ENCODE measurements at places on chromosomes 7 and 10. TPM values are rescaled to one million over a fixed set of nuclear protein-coding genes. Genes with fewer than 3 reads are reported as not detected.

DNA sequence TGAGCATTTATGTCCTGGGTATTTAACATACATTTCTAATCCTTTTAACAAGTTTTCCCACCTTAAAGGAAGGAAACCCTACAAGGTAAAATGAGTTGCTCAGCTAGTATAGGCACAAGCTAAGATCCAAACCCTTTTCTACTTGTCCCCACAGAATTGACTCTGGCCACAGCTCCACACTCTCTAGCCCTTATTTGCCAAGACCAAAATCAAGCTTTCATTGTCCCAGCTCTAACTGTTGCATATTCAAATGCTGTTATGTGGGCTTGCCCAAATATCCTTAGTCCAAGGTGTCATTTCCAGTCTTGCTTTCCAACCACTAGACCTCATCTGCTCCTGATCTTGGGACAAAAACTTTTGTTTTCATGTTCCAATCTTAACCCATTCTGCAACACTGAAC, 31.3 kb upstream of the LSM8 start:
- H3K36me3 ChIP-seq, result no peaks in the 10 kb centered on the region
- DNase-seq, result no peak
- no peaks in the 10 kb centered on the region for H3K27me3 ChIP-seq
- H3K27ac ChIP-seq, result no peak overlapping the region

DNA sequence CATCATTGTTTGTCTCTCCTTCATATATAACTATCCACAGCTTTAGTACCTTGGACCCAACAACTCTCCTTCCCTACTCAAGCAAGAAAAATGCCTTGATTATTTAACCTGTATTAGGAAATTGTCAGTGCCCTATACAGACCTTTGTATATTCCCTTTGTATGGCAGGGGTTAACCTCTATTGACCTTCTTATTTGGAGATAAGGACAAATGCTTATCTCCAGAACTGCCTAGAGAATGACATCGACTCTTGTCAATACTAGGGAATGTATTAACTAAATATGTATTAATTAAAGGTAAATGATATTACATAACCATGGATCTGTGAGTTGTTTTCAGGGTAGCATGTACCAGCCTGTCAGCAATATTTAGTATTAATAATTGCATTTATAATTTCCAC, 10.4 kb upstream of the AKR1D1 start:
- no peaks in the 10 kb centered on the region for H3K27me3 ChIP-seq
- H3K36me3 ChIP-seq, result no peaks in the 10 kb centered on the region
- H3K27ac ChIP-seq, result no peak overlapping the region
- H3K4me3 ChIP-seq, result no peak overlapping the region
- no peaks in the 10 kb centered on the region for H3K4me1 ChIP-seq

CALHM3 gene
- not detected for total RNA-seq

DNA sequence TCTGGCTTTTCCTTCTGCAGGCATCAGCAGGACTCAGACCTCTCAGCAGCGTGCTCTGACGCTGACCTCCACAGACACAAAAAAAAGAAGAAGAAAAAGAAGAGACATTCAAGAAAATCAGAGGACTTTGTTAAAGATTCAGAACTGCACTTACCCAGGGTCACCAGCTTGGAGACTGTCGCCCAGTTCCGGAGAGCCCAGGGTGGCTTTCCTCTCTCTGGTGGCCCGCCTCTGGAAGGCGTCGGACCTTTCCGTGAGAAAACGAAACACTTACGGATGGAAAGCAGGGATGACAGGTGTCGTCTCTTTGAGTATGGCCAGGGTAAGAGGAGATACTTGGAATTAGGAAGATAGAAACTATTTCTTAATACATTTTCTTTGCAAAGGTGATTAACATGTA, 115.7 kb downstream of the CYTH3 start:
- no peak overlapping the region for H3K4me3 ChIP-seq
- no peak for DNase-seq
- no peaks in the 10 kb centered on the region for H3K36me3 ChIP-seq
- H3K27me3 ChIP-seq, result no peaks in the 10 kb centered on the region

- H3K4me1 ChIP-seq, result peaks cover 3% of the 10 kb centered on the region
- H3K27me3 ChIP-seq, result no peaks in the 10 kb centered on the region
- no peaks in the 10 kb centered on the region for H3K36me3 ChIP-seq
- H3K4me3 ChIP-seq, result no peak overlapping the region
- no peak overlapping the region for H3K27ac ChIP-seq
Measured at GRCh38 chr7:152617056-152617455, 58.9 kb downstream of the XRCC2 start.

- H3K4me3 ChIP-seq, result no peak overlapping the region
- no peak for DNase-seq
- H3K27ac ChIP-seq, result no peak overlapping the region
- H3K27me3 ChIP-seq, result no peaks in the 10 kb centered on the region
- no peaks in the 10 kb centered on the region for H3K36me3 ChIP-seq
Measured at GRCh38 chr7:7664291-7664690, 23.7 kb downstream of the UMAD1 start.

- no peaks in the 10 kb centered on the region for H3K27me3 ChIP-seq
- peaks cover 8% of the 10 kb centered on the region for H3K4me1 ChIP-seq
- no peak overlapping the region for H3K4me3 ChIP-seq
- DNase-seq, result no peak
- no peaks in the 10 kb centered on the region for H3K36me3 ChIP-seq
Measured at GRCh38 chr10:131729938-131730660, 170.7 kb upstream of the PPP2R2D start.

DNA sequence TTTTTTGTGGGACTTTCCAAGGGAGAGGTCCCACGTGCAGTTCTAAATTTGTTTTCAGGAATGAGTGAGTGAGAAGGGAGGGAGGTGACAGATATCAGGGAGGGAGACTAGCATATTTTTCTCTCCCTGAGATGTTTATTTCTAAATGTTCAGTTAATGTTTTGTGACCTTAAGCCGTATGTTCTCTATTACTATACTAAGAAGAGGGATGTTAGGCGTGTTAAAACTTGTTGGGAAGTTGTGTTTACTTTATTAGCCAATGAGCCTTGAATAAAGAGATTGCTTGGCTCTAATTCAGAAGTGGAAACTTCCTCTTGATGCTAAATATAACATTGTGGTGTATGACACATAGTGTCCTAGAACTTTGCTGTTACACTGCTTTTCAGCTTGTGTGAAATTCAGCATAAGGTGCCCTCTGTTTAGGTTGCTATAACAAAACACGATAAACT, 37.3 kb downstream of the DNAH11 start:
- H3K4me3 ChIP-seq, result no peak overlapping the region
- H3K36me3 ChIP-seq, result no peaks in the 10 kb centered on the region
- no peaks in the 10 kb centered on the region for H3K27me3 ChIP-seq
- no peaks in the 10 kb centered on the region for H3K4me1 ChIP-seq
- no peak overlapping the region for H3K27ac ChIP-seq

DNA sequence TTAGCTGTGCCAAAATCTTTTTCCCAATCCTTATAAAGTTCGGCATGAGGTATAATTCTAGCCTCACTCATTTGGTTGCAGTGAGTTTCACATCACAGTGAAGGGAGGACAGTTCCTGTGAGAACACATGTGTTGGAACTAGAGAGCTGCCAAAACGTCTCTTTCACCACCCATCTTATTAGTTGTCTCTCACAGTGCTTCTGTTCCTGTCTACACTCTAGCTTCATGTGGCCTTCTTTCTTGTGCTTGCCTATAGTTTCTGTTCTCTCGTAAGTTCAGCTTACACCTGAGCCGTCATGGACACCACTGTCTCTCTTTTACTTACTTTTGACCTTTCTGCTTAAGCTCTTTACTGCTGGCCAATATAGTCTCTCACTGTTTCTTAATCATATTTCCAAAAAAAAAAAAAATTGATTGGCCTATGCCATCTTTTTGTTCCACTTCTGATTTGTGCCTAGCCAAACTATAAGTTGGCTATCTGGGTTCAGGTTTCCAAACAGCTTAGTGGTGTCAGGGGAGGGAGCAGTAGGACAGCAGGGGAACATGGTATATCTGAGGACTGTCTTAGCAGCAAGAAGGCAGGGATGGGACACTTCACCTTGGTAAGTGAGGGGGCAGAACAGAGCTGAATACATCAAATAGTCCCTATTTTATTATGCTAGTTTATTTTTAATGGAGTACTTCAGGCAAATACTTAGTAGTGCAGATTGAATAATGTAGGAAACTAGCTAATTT, 38.0 kb downstream of the ZNRF2 start:
- DNase-seq, result no peak
- peaks cover 1% of the 10 kb centered on the region for H3K4me1 ChIP-seq
- no peaks in the 10 kb centered on the region for H3K36me3 ChIP-seq
- peak overlapping the region; percentile 39 for H3K27ac ChIP-seq

DNA sequence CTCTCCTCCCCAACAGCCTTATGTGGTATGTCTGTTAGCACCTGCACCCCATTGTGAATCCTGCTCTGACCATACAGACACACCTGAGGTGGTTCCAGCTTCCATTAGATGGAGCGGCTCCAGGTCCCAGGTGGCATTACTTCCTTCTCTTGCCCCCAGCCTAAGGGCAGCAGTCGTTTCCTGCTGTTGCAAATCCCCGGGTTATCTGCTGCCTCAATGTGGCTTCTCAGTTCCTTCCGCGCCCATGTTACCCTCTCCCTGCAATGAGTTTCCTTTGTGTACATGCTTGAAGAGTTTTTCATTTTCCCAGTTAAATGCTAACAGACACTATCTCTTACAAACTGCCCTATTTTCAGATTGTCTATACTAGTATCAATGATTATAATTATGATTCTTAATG, 62.8 kb upstream of the PRKCQ start:
- no peaks in the 10 kb centered on the region for H3K36me3 ChIP-seq
- H3K27ac ChIP-seq, result no peak overlapping the region
- H3K27me3 ChIP-seq, result no peaks in the 10 kb centered on the region
- no peak overlapping the region for H3K4me3 ChIP-seq
- DNase-seq, result no peak

GRCh38 chr7:36986948-36987724, 262.8 kb upstream of the AOAH start:
- no peak overlapping the region for H3K27ac ChIP-seq
- DNase-seq, result peak; percentile 12
- no peaks in the 10 kb centered on the region for H3K27me3 ChIP-seq
- H3K4me1 ChIP-seq, result no peaks in the 10 kb centered on the region

SEMA3C gene
- 60.5 TPM for total RNA-seq

Measured in ovary (tissue), 10 donors.